ENCODE measurements at places on chromosomes 1 and 21. TPM values are rescaled to one million over a fixed set of nuclear protein-coding genes. Genes with fewer than 3 reads are reported as not detected.

Gene F13B
- total RNA-seq: not detected

Gene ICOSLG
- total RNA-seq: 1.0 TPM

Gene CRYBG2
- not detected for total RNA-seq

Gene TRAF3IP3
- not detected for total RNA-seq

Gene MROH7
- total RNA-seq: not detected

Gene DLGAP3
- total RNA-seq: not detected

Gene INSRR
- total RNA-seq: not detected

Gene ANKRD45
- not detected for total RNA-seq

Gene TGFB2
- 2.5 TPM for total RNA-seq

Gene SH3BGRL3
- 233 TPM for total RNA-seq

Gene LCE3D
- not detected for total RNA-seq

Gene KLF17
- total RNA-seq: not detected

Gene FMO2
- total RNA-seq: not detected

Gene NDC1
- total RNA-seq: 37.6 TPM

Gene GSTM1
- total RNA-seq: 19.1 TPM

Gene VWA5B1
- total RNA-seq: not detected

Data from mammary microvascular endothelial cell (primary cell).